ENCODE measurements at places on chromosomes 11 and 22.
A peak's percentile ranks its signal among the peaks of the same experiment; 100 is the strongest.

- no peak for DNase-seq
- no peak overlapping the region for H3K27ac ChIP-seq
- H3K27me3 ChIP-seq, result peaks cover 4% of the 10 kb centered on the region
- peaks cover 41% of the 10 kb centered on the region for H3K4me1 ChIP-seq
Measured at GRCh38 chr22:29816128-29816527, 21.9 kb downstream of the ASCC2 start.

DNA sequence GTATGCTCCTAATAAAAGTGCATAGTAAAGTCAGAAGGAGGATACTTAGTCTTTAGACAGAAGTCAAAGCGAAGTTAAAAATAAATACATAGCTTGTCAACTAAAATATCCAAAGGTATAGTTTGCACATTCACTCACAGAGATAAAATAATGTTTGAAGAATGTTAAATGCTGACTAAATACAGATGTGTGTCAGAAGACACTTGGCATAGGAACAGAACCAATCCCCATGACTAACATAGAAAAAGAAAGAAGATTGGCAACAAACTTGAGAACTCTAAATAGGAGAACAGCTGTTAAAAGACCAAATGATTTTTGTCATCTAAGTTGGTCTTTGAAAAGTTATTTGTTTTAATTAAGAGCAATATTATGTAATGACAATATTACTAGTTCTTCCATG is 1172.1 kb upstream of the RAG2 start:
- DNase-seq, result no peak
- H3K4me1 ChIP-seq, result no peaks in the 10 kb centered on the region
- no peaks in the 10 kb centered on the region for H3K27me3 ChIP-seq

GRCh38 chr11:94678236-94678635 is 89.9 kb upstream of the AMOTL1 start:
- no peaks in the 10 kb centered on the region for H3K27me3 ChIP-seq
- H3K4me1 ChIP-seq, result no peaks in the 10 kb centered on the region
- H3K27ac ChIP-seq, result no peak overlapping the region
- DNase-seq, result no peak
- no peak overlapping the region for H3K4me3 ChIP-seq

GRCh38 chr11:112831969-112832766 is 129.1 kb upstream of the NCAM1 start:
- no peak overlapping the region for H3K27ac ChIP-seq
- peaks cover 49% of the 10 kb centered on the region for H3K4me1 ChIP-seq

DNA sequence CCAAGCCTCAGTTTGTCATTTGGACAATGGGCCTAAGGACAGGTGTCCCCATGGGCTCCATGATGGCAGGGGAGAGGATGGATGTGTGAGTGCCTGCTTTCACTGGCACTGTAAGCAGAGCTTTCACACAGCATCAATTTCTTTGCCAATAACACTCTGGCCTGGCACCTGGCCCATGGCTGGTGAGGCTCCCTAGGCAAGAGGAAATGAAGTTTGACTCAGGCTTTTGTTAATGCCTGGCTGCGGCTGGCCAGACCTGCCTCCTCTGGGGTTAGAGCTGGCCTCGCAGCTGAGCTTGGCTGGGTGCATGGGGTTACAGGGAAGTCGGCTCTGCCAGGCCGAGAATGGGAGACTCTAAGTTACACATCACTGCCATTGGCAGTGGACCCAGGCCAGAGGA is 30.0 kb upstream of the SEZ6L start:
- DNase-seq, result no peak
- no peaks in the 10 kb centered on the region for H3K36me3 ChIP-seq
- peaks cover 9% of the 10 kb centered on the region for H3K27me3 ChIP-seq
- H3K27ac ChIP-seq, result no peak overlapping the region

DNA sequence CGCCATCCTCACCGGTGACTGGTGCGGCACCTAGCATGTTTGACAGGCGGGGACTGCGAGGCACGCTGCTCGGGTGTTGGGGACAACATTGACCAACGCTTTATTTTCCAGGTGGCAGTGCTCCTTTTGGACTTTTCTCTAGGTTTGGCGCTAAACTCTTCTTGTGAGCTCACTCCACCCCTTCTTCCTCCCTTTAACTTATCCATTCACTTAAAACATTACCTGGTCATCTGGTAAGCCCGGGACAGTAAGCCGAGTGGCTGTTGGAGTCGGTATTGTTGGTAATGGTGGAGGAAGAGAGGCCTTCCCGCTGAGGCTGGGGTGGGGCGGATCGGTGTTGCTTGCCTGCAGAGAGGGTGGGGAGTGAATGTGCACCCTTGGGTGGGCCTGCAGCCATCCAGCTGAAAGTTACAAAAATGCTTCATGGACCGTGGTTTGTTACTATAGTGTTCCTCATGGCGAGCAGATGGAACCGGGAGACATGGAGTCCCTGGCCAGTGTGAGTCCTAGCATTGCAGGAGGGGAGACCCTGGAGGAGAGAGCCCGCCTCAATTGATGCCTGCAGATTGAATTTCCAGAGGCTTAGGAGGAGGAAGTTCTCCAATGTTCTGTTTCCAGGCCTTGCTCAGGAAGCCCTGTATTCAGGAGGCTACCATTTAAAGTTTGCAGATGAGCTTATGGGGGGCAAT is 1.1 kb downstream of the NEAT1 start:
- peak overlapping the region; percentile 95 for H3K4me3 ChIP-seq
- H3K36me3 ChIP-seq, result no peaks in the 10 kb centered on the region
- no peak for DNase-seq
- H3K27me3 ChIP-seq, result no peaks in the 10 kb centered on the region
- no peak overlapping the region for H3K27ac ChIP-seq

- peaks cover 8% of the 10 kb centered on the region for H3K27me3 ChIP-seq
- H3K4me1 ChIP-seq, result no peaks in the 10 kb centered on the region
Measured at GRCh38 chr11:58451585-58451984, 9.5 kb upstream of the OR5B12 start.

- no peak for DNase-seq
- H3K4me3 ChIP-seq, result no peak overlapping the region
Measured at GRCh38 chr11:77106321-77106720, 3.7 kb downstream of the OMP start.

- peaks cover 76% of the 10 kb centered on the region for H3K4me1 ChIP-seq
- DNase-seq, result peak; percentile 49
- peaks cover 12% of the 10 kb centered on the region for H3K27me3 ChIP-seq
Measured at GRCh38 chr22:23841736-23842445, 3.1 kb upstream of the DERL3 start.

- no peaks in the 10 kb centered on the region for H3K27me3 ChIP-seq
- no peak overlapping the region for H3K4me3 ChIP-seq
- H3K4me1 ChIP-seq, result no peaks in the 10 kb centered on the region
- DNase-seq, result no peak
- no peaks in the 10 kb centered on the region for H3K36me3 ChIP-seq
- H3K27ac ChIP-seq, result no peak overlapping the region
Measured at GRCh38 chr11:85431319-85431718, 195.8 kb downstream of the DLG2 start.

DNA sequence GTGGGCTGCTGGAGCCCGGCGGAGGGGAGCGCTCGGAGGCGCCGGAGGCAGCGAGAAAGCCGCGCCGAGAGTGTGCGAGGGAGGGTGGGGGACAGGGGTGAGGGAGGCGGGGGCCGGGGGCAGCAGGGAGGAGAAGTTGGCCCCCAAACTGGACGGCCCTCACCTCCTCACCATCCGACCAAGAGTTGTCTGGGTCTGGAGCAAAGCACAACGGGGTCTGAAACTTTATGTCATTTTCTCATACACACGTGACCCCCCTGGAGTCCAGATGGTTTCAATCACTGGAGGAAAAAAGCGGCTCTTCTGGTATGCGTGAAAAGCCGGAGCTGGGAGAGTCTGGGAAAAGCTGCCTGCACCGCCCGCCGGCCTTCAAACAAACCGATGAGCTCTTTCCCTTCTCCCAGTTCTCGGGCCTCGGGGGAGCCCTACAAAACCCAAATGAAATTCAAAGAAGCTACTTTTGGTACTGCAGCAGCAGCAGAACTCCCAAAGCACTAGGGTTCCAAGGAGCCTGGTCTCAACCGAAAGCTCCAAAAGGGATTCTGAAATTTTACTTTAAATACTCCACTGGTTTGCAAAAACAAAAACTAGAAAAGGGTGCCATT is 39.7 kb upstream of the AKIP1 start:
- peak overlapping the region; percentile 83 for H3K4me3 ChIP-seq
- peaks cover 5% of the 10 kb centered on the region for H3K36me3 ChIP-seq
- peak; percentile 71 for DNase-seq
- H3K27ac ChIP-seq, result peak overlapping the region; percentile 95
- peaks cover 5% of the 10 kb centered on the region for H3K27me3 ChIP-seq
